Immature natural killer cell (primary cell): ENCODE measurements at places on chromosomes 4 and X. TPM values are rescaled to one million over a fixed set of nuclear protein-coding genes. Genes with fewer than 3 reads are reported as not detected.

DNA sequence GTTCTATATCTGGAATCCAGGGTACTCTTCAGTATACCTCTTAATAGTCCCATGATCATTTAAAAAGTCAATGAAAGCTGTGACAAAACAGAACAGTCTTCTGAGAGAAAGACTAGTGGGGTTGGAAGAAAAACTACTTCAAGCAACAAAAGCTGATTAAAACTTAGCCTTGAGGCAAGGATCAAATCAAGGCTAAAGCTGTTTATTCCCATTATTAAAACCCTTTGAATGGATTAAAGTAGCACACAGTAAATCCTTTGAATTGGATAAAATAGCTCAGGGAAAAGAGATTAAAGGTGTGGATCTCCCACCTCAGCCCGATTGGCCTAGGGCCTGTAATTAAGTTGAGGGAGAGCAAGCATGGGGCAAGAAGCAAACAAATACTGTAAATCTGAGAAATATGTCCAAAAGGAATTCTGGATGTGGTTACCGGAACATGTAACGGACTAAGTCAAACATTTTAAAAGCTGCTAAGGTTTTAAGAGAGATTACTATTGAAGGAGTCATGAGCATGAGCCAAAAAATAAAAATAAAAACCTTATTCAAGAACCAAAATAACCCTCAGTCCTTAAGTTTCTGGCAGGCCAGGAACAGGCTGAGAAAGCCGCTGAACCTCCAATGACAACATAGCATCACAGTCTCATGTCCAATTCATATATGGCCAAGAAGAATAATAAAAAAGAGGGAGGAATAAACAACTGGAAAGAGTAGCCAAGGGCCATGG, 257.3 kb upstream of the NEIL3 start:
- H3K4me3 ChIP-seq, result no peak overlapping the region
- H3K36me3 ChIP-seq, result no peaks in the 10 kb centered on the region
- no peak for DNase-seq

The LINC00632 gene
- not detected for polyA plus RNA-seq

- no peaks in the 10 kb centered on the region for H3K36me3 ChIP-seq
- H3K4me3 ChIP-seq, result peak overlapping the region; percentile 78
- DNase-seq, result no peak
- H3K27ac ChIP-seq, result peak overlapping the region; percentile 97
- H3K27me3 ChIP-seq, result peaks cover 20% of the 10 kb centered on the region
Observed at GRCh38 chr4:54066088-54066415, 1.6 kb upstream of the CHIC2 start.

DNA sequence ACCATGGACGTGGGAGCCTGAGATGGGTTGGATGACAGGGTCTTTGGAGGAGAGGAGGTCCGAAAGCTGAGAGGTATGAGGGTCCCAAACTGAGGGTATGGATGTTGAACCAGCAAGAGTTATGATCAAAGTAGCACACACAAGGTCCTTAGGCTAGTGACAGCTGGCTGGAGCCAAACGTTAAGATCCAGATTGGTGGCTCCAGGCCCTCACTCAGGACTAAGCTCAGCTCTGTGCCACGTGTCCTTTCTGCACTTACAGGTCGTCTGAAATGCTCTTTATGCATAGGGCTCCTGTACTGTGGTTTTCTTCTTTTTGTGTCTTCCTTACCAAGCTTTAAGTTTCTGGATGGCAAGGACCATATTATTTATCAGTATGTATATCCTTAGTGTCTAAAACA, 35.4 kb downstream of the ADD1 start:
- peak overlapping the region; percentile 81 for H3K27ac ChIP-seq
- H3K36me3 ChIP-seq, result peaks cover 26% of the 10 kb centered on the region
- no peaks in the 10 kb centered on the region for H3K27me3 ChIP-seq

DNA sequence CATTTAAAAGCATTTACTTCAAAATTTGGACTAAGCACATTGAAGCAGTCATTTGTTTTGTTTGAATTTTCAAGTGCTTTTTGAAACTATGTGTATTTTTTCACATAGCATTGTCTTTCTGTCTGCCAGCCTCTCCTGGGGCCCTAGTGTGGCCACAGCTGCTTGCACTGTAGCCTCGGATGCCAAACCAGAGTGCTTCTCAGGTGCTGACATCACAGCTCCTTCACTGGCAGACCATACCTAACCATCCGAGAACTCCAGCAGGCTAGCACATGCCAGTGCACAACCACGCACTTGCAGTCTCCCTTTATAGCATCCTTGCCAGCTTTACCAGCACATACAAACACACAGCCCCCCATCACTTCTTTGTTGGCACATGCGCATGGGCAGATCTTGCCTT, 1019.7 kb downstream of the STPG2 start:
- no peak overlapping the region for H3K4me3 ChIP-seq
- H3K4me1 ChIP-seq, result no peaks in the 10 kb centered on the region
- DNase-seq, result no peak
- peaks cover 2% of the 10 kb centered on the region for H3K27me3 ChIP-seq
- H3K27ac ChIP-seq, result no peak overlapping the region
- H3K36me3 ChIP-seq, result no peaks in the 10 kb centered on the region

DNA sequence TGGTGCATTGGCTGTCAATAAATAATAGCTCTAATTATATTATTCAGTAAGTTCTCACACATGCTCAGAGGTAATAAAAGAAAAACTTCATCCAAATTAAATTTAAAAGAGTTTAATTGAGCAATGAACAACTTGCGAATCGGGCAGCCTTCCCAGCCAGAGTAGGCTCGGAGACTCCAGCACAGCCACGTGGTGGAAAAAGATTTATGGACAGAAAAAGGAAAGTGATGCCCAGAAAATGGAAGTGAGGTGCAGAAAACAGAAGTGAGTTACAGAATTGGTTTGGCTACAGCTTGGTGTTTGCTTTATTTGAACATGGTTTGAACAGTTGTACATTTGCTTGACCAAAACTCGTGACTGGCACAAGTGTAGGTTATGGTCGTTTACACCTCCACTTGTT, 13.6 kb upstream of the BOD1L1 start:
- no peak overlapping the region for H3K27ac ChIP-seq
- H3K36me3 ChIP-seq, result no peaks in the 10 kb centered on the region

- no peaks in the 10 kb centered on the region for H3K36me3 ChIP-seq
- H3K4me3 ChIP-seq, result no peak overlapping the region
- H3K4me1 ChIP-seq, result no peaks in the 10 kb centered on the region
- H3K27ac ChIP-seq, result no peak overlapping the region
- H3K27me3 ChIP-seq, result peaks cover 4% of the 10 kb centered on the region
Observed at GRCh38 chr4:84573385-84574068, 9.4 kb upstream of the CDS1 start.

The ADAM29 gene
- polyA plus RNA-seq, result not detected

DNA sequence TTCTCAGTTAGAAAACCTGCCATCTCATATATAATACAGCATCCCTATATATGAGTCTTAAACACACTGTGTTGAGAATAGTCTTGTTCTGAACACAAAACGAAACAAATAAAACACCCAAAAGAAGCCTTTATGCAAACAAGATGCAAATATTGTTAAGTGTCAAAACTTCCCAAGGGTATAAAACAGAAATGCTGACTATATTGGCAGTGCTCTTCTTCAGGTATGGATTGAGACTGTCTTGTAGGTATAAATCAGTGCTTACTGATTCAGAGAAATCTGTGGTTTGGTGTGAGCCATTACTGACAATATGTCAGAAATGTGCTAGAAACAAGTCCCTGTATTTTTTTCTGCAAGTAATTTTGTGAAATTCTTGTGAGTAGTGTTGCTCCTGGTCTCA, 82.8 kb upstream of the CTSO start:
- no peak overlapping the region for H3K27ac ChIP-seq
- no peaks in the 10 kb centered on the region for H3K36me3 ChIP-seq
- H3K27me3 ChIP-seq, result peaks cover 7% of the 10 kb centered on the region
- H3K4me3 ChIP-seq, result no peak overlapping the region
- no peaks in the 10 kb centered on the region for H3K4me1 ChIP-seq

DNA sequence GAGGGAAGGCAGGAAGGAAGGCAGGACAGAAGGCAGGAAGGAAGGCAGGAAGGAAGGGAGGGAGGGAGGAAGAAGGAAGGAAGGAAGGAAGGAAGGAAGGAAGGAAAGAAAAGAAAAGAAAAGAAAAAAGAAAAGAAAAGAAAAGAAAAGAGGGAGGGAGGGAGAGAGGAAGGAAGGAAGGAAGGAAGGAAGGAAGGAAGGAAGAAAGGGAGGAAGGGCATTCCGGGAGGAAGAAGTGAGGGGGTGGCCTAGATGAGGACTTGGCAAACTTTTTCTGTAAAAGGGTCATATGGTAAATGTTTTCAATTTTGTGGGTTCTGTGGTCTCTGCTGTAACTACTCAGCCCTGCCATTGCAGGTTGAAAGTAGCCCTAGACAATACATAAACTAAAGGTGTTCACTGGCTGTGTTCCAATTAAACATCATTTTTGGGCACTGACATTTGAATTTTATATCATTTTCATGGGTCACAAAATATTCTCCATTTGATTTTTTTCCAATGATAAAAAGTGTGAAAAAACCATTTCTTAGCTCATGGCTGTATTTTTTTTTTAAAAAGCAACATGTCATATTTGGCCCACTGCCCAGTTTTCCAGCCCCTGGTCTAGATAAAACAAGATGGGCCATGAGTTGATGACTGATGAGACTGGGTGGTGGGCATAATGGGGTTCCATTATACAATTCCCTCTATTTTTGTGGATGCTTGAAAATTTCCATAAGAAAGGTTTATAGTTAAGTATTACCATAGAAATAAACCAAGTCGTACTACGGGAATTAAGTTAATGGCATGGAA, 3.1 kb downstream of the ZNF630 start:
- no peaks in the 10 kb centered on the region for H3K36me3 ChIP-seq
- peaks cover 7% of the 10 kb centered on the region for H3K4me1 ChIP-seq
- no peak overlapping the region for H3K27ac ChIP-seq
- peaks cover 4% of the 10 kb centered on the region for H3K27me3 ChIP-seq
- no peak for DNase-seq

DNA sequence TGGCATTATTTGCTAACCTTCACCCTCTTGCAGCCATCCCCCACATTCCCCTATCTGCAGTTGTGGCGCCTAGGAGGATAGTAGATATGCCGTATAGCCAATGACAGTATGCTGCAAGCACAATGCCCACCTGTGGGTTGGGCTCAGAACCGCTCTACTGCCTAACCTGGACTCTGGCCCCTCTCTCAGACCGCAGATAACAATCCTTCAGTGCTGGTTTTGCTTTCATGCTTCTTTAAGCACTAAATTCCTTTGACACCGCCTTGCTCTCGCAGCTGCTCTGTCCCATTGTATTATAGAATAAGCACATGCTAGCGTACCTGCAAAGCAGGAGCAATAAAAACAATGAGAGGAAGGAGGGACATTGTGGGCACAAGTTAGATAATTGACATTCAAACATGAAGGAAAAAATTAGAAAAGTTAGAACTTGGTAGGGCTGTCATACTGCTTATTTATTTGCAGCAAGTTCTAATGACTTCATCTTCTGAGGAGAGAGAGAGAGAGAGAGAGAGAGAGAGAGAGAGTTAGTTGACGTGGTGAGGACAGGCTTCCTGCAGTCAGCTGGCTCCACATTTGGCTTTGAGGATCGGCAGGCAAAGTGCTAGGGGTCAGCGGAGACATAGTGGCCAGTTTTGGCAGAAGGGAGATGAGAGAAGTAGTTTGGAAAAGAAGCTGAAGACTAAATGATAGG, 55.8 kb downstream of the WWC2 start:
- H3K27me3 ChIP-seq, result peaks cover 2% of the 10 kb centered on the region
- no peaks in the 10 kb centered on the region for H3K36me3 ChIP-seq
- peaks cover 4% of the 10 kb centered on the region for H3K4me1 ChIP-seq
- H3K27ac ChIP-seq, result no peak overlapping the region
- DNase-seq, result no peak

- H3K36me3 ChIP-seq, result no peaks in the 10 kb centered on the region
- H3K27ac ChIP-seq, result no peak overlapping the region
- H3K4me1 ChIP-seq, result peaks cover 1% of the 10 kb centered on the region
- H3K27me3 ChIP-seq, result peaks cover 3% of the 10 kb centered on the region
Observed at GRCh38 chr4:76457885-76458284, 22.9 kb downstream of the SHROOM3 start.

The HMX1 gene
- not detected for polyA plus RNA-seq
